K562 (cell line): ENCODE measurements at places on chromosomes 12 and 14.
A peak's percentile ranks its signal among the peaks of the same experiment; 100 is the strongest.

GRCh38 chr12:1977588-1977987, 26.7 kb downstream of the DCP1B start:
- DNase-seq = no peak

GRCh38 chr14:61662437-61663311, 32.6 kb upstream of the HIF1A start:
- DNase-seq = peak; percentile 10

GRCh38 chr12:122197612-122197966, 5.9 kb upstream of the B3GNT4 start:
- DNase-seq = no peak

GRCh38 chr14:68666899-68667298, 126.0 kb downstream of the ZFP36L1 start:
- DNase-seq = no peak

DNA sequence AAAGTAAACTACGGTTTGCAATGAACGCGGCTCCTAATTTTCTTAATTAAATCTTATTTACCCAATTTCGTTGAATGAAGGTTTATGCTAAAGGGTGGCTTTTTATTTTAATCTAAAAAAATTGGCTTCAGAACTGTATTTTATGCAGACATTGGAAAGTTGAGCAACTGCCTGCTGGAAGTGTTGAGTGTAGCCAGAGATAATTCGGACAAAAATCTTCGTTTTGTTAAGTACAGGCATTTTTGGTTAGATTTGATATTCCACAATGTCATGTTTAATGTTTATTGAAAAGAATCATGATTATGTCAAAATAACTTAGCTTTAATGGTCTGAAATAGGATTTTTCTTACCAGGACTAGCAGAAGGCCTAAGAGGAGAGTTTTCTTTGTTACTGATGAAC, 875 bp downstream of the IRAK3 start:
- DNase-seq = no peak

DNA sequence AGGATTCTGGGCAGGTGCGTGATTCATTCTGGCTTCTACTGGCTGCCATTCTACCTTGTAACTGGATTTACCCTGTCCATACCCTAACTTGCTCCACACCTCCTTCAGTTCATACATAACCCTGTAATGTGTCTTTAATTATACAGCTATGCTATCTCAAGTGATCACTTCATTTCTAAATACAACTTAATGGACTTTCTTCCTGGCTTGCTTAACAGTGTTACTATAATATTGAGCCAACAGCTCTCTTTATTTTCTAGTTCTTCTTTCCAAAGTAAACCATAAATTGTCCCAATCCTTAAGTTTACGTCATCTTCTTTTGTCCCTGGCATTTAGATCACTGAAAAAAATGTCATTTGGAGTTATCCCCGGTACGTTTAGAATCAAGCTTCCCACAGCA, 75.9 kb upstream of the KCNJ8 start:
- DNase-seq = no peak

DNA sequence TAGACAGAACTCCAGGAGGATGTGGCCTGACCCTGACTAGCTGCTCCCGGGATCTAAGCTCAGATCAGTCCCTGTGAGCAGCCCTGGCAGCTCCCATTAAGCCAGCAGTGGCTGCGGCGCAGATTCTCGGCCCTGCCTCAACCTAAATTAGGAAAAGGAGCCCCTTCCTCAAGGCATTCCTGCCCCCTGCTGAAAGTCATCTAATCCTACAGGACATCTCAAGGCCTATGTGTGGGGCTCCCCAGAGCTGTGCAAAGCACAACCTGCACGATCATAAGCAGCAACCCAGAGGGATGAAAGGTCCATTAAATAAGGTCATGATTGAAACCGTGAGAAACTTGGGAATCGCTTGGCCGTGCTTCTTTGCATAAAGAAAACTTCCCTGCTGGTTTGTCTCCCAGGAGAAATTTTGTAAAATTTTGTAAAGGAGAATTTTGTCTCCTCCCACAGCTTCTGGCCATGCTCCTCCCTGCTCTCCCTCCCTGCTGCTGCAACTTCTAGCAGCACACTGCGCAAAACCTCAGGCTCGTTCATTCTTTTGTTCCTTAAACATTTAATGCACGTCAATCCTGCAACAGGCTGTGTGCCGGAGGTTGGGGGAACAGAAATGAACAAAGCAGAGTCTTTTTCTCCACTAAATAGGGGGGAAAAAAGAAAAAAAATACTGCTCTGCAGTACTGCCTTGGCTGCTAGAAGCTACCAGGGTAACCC, 96.6 kb upstream of the SLC35F4 start:
- no peak for DNase-seq

DNA sequence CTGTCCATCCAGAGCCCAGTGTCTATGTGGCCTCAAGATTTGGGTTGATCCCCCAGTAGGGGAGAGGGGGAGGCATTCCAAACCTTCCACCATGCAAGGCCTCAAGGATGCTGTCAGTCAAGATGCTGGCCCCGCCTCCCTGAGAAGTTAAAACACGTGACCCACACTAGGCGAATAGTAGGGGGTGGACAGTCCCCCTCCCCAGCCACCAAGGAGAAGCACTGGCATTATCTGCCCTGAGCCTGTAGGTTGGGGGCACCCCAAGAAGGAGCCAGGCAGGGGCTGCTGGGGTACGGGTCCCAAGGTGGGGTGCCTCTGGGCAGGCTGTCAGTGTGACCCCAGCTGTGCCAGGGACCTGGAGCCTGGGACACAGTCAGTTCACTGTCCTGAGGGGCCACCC, 2.3 kb downstream of the SLC25A29 start:
- DNase-seq = no peak

- DNase-seq = no peak
These were observed 12.9 kb downstream of the BCL11B start for GRCh38 chr14:99258876-99259726.

- DNase-seq = no peak
These were observed 71.3 kb downstream of the DUSP6 start for GRCh38 chr12:89280833-89281538.

DNA sequence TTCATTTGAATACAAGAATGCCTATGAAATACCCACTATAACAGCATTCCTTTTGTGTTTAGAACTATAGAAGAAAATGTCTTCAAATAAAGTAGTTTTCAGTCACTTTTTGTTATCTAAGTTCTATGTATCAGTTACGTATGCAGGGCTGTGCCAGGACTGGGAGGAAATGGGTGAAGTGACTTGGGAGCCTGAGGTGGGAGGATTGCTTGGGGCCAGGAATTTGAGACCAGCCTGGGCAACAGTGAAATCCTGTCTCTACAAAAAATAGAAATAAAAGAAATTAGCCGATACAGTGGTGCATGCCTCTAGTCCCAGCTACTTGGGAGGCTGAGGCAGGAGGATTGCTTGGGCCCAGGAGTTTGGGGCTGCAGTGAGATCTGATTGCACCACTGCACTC, 22.9 kb upstream of the MANSC4 start:
- no peak for DNase-seq

GRCh38 chr14:68623826-68624225, 169.0 kb downstream of the ZFP36L1 start:
- DNase-seq = no peak

- no peak for DNase-seq
These were observed 866 bp downstream of the KRT79 start for GRCh38 chr12:52832985-52833905.

DNA sequence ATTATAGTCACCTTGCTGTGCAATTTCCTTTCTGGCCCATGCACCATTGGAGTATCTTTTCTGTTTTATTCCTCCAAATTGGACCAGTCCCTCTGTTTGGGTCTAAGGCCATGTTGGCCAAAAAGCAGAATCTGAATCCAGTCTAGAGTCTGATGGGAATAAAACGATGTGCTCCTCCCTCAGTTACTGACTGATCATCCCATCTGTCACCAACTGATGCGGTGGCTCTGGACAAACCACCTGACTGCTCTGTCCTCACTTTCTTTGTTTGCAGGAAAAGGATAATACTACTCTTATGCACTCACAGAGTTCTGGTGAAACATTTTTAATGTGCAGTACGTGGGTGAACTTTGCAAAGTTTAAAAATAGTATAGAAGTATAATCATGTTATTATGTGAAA, 120.2 kb upstream of the HIF1A start:
- no peak for DNase-seq

- no peak for DNase-seq
These were observed 502.2 kb upstream of the USP15 start for GRCh38 chr12:61757831-61758505.

DNA sequence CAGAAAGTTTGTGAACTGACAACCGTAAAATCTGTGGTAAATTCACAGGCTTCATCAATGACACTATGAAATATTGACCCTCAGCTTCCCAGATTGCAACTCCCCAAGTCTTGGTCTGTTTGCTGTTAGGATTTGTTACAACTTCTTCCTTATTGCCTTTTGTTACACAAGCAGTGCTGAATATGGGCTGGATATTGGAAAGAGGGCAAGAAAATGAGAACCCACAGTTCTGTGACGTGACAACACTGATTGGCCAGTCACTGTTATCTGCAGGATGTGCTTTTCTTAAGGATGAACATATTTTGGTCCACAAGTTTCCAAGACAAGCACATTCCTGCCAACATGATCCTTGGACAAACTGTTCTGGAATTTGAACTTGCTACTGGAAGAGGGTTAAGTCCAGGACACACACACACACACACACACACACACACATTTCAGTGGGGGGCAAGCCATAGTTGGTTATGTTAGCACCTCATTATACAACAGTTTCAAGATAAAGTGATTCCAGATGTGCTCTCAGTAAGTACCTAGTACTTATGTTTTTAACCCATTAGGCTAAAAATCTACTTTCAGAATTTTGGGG, 16.6 kb upstream of the SLC38A2 start:
- no peak for DNase-seq

DNA sequence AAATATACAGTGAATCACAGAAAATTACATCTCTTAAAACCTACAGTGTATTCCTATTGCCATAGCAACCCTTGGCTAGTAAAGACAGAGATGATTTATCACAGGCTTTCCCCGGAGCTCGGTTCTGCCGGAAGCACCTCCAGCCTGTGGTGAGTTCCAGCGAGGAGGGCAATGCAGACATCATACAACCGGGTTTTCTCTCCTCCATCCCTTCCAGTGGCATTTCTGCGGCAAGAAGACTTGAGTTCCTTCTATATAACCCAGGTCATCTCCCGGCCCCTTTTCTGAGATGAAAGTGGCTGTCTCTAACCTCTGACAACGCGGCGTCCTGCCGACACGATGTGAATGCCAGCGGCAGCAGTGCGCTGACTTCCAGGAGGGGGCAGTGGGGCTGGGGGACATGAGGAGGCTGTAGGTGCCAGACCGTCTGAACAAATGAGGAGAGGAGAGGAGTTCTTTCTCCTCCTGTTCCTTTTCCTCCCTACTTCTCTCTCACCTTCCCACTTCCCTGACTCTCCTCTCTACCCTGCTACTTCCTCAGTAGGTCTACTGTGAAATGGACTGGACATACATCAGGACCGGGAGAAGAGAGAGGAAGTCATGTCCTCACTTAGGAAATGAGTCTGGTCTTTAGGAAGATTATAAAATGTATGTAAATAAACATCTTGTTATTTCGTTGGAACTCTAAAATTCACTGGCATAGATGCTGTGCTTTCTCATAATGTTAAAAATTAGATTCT, 68.6 kb upstream of the MAX start:
- no peak for DNase-seq

DNA sequence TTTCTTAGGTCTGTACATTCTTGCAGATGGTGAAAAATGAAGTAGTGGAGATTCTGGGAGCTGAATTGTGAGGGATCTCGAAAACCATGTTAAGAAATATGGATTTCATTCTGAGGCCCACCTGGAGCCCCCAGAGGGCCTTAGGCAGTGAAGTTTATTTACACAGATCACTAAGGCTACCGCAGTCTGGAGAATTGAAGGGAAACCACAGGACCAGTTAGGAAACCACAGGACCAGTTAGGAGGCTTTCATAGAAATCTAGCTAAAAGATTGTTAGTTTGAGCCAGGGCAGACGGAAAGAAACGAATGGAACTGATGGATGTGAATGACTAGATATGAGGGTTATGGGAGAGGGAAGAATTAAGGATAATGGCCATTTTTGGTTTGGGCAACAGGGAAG, 7.2 kb downstream of the CBLN3 start:
- no peak for DNase-seq

- no peak for DNase-seq
These were observed 409.9 kb downstream of the AEBP2 start for GRCh38 chr12:19849208-19849607.

GRCh38 chr14:86505808-86506207, 975.9 kb downstream of the FLRT2 start:
- DNase-seq = no peak

GRCh38 chr12:92403210-92404175, 257.8 kb upstream of the BTG1 start:
- DNase-seq = peak; percentile 79

DNA sequence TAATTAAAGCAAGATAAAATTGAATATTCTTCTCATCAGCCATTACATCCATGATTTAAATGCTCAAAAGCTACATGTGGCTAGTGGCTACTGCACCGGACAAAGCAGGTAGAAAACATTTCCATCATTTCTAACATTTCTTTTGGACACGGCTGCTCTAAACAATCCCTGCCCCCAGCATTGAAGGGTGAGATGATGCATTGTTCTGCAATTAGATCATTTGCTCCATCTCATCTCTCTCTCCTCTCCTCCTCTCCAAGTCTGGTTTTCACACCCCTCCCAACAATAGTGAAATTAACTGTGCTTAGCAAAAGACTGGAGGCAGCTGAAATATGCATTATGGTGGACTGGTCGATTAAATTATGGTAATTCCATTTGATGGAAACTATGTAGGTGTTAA, 288.5 kb downstream of the KSR2 start:
- no peak for DNase-seq

DNA sequence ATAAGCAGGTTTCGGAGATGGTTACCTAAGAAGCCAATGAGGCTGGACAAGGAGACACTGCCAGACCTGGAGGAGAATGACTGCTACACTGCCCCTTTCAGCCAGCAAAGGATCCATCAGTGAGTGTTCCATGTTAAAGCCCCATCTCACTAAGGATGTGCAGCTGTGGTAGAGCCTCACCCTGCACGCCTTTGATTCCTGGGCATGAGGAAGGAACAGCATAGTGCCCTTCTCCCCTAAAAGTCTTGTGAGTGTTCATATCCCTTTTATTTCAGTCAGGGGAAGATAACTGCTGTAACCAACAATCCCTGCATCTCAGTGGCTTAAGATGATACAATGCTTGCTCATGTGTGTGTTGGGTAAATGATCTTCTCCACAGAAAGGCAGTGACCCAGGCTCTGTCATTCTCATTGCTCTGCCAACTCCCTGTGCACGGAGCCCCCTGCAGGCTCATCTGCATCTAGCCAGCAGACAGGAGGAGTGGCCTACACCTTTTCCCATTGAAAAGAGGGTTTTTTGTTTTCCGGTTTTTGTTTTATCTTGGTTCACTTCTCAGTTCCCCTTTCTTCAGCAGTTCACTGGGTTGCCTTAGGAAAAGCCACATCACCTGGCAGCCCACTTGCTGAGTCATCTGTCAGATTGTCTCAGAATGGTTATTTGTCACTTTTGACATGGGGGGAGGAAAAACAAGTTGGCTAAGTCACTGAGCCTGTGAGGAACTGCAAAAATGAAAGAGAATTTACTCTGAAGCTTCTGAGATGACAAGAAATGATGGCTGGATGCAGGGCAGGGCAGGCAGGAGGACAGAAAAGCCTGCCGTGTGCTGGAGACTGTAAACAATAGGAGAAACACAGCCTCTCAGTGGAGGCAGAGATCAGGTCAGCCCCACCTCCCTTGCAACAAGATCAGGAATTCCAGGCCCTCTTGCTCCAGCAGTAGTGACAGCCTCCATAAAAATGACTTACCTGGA, 193.3 kb downstream of the ANO4 start:
- peak; percentile 28 for DNase-seq
